ENCODE measurements at places on chromosomes 1 and 21. TPM values are rescaled to one million over a fixed set of nuclear protein-coding genes. Genes with fewer than 3 reads are reported as not detected.

DNA sequence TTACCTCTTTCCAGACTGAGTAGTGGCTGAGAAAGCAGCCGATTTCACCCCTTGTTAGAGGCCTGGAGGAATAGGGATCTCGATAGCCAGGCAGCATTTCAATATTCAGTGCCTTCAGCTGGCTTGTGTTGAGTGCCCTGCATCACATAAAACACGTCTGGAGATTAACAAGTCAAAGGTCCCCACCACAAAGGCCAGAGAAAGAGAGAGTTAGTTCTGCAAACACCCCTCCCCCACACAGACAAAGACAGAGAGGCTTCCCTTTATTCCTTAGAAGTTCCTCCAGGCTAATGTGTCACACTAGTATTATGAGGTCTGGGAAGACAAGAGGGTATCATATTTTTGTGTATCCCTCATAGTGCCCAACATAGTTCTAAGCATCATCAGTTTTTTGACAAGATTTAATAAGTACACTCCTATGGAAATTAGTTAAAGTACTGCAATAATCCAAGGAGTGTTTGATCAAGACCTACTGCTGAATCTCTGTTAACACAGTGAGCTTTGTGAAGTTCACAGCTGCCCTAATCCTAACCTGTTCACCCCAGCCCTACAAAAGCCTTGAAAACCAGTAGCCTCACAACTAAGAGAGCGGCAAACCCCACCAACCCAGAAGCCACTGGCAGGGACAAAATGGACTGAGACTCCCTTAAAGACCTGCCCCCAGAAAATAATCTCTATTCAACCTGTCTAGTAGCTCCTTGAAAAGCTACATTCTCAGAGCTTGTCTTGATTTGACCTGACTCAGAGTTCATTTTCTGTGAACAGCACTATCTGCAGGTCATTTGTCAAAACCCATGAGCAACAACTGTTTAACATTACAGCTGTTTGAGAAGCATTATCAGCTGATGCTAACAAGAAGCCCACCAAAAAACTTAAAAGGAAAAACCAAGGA lies 91.9 kb downstream of the COLGALT2 start:
- DNase-seq, result no peak

DNA sequence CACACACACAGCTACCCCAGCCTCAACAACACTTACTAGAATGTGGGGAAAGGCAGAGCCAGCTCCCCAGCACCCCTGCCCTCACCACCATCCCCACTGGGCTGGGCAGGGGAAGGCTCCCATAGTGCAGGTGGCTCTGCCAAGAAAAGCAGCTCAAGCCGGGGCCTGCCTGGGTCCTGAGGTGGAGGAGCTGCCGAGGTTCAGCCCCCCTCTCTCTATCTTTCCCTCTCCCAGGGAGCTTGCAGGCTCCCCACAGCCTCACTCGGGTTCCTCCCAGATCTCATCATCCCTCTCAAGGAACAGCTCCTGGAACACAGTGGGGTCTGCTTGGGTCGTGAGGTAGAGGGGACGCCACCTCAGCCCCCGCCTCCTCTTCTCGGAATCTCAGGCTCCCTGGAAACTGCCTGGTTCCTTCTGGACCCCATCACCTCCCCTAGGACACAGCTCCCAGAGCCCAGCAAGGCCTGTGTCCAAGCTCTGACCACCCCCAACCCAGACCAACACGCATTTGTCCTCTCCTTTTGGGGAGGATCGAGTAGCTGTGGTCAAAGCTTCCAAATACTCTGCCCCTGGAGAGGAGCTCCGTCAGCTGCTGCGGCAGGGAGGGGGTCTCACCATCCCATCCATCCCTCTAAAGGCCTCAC lies 704 bp downstream of the S100A16 start:
- no peak for DNase-seq

GRCh38 chr1:4488018-4488417 lies 166.4 kb upstream of the AJAP1 start:
- DNase-seq, result no peak

DNA sequence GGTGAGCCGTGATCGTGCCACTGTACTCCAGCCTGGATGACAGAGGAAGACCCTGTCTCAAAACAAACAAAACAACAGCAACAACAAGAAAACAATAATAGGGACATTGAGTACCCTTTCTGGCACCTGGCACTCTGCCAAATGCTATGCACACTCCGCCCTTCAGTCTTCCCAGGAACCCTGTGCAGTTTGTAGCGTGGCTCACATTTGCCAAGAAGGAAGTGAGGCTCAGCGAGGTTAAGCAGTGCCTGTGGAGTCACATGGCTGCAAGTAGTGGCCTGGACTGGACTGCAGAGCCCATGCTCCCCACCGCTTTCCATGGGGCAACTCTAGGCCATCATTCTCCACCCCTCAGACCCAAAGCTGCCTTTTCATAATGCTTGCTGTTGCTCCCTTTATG lies 5.3 kb upstream of the EVA1B start:
- DNase-seq, result no peak

GRCh38 chr1:98179151-98179773 lies 258.4 kb upstream of the DPYD start:
- DNase-seq, result no peak

DNA sequence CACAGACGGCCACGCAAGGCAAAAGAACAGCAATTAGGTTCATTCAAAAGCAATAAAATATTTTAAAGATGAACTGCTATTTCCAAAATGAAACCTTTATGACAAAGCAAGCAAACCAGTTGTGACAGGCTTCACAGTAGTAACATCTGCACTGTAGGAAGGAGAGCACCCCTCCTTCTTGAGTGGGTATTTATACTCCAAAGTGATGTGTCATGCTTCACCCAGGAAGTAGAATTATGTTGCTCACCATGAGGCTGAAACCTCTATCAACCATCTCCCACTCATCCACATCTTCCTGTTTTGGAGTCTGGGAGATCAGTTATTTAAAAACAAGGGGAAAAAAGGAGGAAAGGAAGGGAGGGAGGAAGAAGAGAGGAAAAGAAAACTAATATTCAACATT lies 885 bp downstream of the OR2T10 start:
- DNase-seq, result no peak

- no peak for DNase-seq
These were observed 46.7 kb upstream of the GUCA2A start for GRCh38 chr1:42211224-42211623.

DNA sequence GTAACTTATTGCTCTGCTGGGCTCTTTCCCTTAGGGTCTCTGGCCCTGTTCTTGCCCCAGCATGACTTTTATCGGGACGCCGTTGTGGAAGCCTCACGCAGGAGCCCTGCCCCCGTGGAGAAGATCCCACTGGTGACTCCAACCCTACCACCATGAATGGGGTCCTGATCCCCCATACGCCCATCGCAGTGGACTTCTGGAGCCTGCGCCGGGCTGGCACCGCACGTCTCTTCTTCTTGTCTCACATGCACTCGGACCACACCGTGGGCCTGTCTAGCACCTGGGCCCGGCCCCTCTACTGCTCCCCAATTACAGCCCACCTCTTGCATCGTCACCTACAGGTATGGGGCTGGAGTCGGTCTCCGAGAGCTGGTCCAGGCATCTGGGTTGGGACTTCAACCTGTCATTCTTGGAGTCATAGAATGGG lies 322 bp downstream of the DCLRE1B start:
- no peak for DNase-seq

- no peak for DNase-seq
These were observed 2.2 kb downstream of the SPATA6 start for GRCh38 chr1:48469616-48470480.

DNA sequence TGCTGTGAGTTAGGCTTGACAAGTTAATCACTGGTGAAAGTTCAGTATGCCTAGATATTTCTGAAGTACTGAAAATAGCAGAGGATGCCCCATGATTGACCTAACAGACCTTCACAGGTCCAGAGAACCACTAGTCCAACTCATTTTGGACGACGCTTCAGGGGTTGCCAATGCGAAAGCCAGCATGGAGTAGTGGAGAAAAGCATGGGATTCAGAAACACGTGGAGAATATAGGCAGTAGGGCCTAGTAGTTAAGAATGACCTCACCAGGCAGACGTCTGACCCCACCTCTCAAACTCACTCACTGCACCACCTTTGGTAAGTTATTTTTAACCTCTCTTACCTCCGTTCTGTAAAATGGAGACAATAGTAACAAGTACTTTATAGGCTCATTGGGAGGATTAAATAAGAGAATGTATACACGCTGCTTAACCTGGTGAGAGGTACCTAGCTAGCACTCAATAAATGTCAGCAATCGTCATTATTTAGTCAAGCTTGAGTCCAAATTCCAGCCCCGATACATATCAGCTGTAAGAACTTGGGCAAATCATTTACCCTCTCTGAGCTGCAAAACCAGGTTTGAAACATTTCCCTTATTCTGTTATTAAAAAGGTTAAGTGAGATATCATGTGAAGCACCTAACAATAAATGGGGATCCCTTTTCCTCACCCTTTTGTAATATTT lies 13.2 kb downstream of the PLPP3 start:
- DNase-seq, result no peak

GRCh38 chr1:51093581-51093980 lies 8.4 kb upstream of the C1orf185 start:
- DNase-seq, result no peak

DNA sequence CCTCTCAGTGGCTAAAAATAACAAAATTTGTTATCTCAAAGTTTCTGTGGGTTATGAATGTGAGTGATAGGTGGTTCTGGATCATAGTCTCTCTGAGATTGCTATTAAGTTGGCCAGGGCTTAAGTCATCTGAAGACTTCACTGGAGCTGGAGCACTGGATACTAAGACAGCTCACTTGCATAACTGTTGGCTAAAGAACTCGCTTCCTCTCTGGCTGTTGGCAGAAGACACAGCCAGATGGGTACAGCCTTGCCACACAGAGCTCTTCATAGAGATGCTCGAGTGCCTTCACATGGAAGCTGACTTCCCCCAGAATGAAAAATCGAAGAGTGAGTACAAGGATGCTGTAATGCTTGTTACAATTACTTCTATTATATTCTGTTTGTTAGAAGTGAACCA lies 333.8 kb downstream of the ZP4 start:
- peak; percentile 19 for DNase-seq

DNA sequence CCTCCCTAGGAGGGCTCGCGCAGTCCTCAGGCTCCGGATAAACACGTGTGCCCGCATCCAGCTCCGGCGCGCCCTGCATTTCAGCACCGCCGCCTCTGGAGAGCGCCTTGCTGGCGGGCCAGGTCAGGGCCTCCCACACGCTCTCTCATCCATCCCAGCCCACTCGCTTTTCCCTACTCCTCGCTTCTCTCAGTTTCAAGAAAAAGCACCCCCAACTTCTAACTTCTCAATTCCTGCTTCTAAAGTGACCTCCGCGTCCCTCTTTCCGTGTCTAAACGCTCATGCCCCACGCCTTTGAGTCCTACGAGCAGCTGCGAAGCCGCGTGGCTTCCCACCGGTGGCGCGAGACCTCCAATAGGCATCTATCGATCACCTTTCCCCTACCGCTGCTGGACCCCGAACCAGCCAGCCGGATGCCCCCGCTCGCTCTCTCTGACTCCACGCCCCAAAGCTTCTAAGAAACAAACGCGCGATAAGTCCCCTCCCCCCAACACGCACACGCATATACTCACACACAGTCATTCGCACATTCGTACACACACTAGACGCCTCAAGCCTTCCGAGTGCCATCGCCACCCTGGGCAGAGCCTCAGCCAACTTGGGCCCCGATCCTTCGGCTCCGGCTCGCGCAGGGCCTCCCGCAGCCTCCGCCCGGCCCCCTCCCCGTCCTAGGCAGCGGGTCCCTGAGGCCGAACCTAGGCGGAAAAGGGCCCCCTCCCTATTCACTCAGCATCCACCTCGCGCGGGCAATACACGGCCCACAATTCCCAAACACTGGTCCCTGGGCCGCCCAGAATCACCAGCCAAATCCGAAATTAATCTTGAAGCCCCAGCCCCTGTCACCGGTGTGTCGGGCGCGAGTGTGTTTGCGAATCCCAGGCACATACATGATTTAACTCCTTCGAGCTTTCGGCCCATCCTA lies 1.1 kb downstream of the NMNAT2 start:
- DNase-seq, result no peak

GRCh38 chr1:200039849-200040474 lies 12.5 kb downstream of the NR5A2 start:
- DNase-seq, result no peak

- no peak for DNase-seq
These were observed 22.5 kb upstream of the IKBKE start for GRCh38 chr1:206447792-206448191.

DNA sequence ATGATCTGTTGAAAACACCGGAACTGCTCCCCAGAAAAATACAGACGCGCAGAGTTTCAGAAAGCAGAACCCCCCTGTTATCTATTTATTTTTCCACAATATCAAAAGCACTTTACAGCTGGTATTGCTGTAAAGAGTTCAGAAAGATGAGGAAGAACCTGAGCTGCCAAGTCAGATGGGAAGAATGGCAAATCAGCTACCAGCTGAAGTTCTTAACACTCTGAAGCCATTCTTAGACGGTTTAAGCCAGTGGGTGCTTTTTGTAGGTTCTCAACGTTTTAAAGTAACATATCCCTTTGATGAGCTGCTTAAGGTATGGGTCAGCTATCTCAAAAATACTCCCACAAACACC lies 714 bp upstream of the AKIRIN1 start:
- DNase-seq, result no peak

DNA sequence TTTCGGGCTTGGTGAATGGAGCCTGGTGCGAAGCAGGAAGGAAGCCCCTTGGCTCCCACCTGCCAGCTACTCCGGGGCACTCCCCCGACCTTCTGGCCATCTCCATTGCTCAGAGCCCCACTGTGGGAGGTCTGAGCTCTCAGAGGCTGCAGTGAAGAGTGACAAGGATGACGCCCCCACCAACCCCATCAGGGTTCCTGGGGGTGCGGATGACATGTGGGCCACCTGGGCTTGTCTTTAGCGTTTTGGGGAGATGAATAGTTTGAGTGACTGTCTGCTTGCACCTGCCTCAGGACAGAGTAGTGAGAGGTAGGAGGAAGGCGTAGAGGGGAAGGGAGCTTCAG lies 43.2 kb upstream of the LBR start:
- no peak for DNase-seq

GRCh38 chr21:32806810-32807386 lies 35.3 kb upstream of the PAXBP1 start:
- DNase-seq, result peak; percentile 74

DNA sequence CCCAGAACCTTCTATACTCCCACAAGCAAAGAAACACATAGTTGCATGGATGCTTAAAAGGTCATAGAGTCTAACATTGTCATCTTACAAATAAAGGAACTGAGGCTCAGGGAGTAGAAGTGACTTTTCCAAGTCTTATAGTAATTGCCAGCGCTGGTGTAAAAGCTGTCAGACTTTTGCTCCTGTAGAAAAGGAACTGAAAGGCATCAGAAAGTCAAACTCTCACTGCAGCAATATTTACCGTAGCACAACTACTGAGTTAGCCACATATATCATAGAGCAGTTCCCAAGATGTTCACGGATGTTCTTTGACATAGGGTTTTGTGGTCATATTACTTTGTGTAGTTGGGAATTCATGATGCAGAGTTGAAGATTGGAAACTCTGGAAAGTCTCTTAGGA lies 16.6 kb upstream of the USP24 start:
- no peak for DNase-seq

DNA sequence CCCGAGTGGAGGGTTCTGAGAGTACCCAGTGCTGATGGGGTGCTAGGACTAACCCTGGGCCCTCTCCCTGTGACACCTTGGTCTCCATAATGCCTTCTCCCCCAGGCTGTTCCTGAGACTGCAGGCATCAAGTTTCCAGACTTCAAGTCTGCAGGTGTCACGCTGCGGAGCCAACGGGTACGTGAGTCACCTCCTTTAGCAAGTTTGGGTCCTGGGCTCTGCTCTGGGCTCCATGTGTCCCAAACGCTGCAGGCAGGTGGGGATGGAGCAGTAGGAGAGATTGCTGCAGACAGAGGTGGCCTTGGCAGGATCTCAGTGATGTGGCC lies 6.0 kb downstream of the DMAP1 start:
- no peak for DNase-seq

Gene GUK1
- total RNA-seq, result 354 TPM

Gene ARHGAP30
- total RNA-seq, result 4.6 TPM

Gene PDZK1IP1
- 1.8 TPM for total RNA-seq

Gene SIK1
- total RNA-seq, result 11.5 TPM

Gene RHBDL2
- not detected for total RNA-seq

Gene OR2AK2
- total RNA-seq, result not detected

All from esophagus muscularis mucosa (tissue), 4 donors.